Heart right ventricle (tissue), 16 donors: ENCODE measurements at places on chromosomes 2 and 18. TPM values are rescaled to one million over a fixed set of nuclear protein-coding genes. Genes with fewer than 3 reads are reported as not detected.

IL1B gene
- total RNA-seq: 0.64 TPM

OTOS gene
- not detected for total RNA-seq

DPYSL5 gene
- total RNA-seq: not detected

MERTK gene
- total RNA-seq: 3.3 TPM

DNA sequence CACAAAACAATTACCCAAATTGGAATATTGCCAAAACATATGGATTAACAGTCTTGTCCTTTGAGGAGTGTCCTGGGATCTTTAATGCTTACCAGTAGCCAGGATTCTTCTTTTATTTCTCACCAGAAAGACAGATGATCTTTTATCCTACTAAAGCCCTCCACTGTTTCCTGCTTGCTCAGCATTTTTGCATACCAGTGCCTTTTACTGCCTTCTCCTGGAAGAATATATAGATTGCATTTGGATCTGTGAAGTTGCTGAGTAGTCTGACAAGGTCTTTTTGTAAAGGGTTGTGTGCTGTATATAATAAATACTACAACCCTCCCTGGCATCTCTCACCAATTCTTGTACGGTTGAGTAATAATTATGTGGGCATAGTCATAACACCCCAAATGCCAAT, 652.2 kb downstream of the LRRTM4 start:
- no peak for DNase-seq

GRCh38 chr2:85684806-85685205, 9.4 kb upstream of the GNLY start:
- DNase-seq: no peak

- no peak for DNase-seq
These were observed 138.7 kb upstream of the L3MBTL4 start for GRCh38 chr18:6553234-6553900.

- no peak for DNase-seq
These were observed 57.2 kb downstream of the PDCL3 start for GRCh38 chr2:100619951-100620350.

GRCh38 chr2:173109253-173110188, 33.9 kb downstream of the MAP3K20 start:
- no peak for DNase-seq

DNA sequence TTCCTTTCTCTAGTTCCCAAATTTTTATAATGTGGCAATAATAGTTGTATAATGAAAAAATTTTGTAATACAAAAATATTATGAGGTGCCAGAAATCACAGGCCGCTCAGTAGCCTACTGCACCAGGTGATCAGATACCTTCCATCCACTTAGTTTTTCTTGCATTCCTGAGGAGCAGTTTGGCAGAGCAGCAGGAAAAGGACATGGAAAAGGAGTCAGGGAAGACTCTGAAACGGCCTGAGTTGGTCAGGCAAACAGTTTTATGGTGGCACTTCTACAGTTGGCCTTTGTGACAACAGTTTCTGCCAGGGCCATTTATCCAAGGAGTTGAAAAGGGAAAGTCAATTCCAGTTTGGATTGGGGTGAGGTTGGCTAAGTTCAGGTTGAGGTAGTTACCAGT, 165.4 kb upstream of the ALPP start:
- DNase-seq: no peak
